ENCODE measurements at places on chromosomes 16 and 17. TPM values are rescaled to one million over a fixed set of nuclear protein-coding genes. Genes with fewer than 3 reads are reported as not detected.

GRCh38 chr17:54899201-54899600, 1.5 kb upstream of the TOM1L1 start:
- no peak for DNase-seq

GRCh38 chr17:10598621-10599020, 49.2 kb upstream of the MYH2 start:
- DNase-seq: no peak

CETP gene
- polyA plus RNA-seq: not detected

KREMEN2 gene
- 0.47 TPM for polyA plus RNA-seq

GRCh38 chr16:20310421-20311395, 16.6 kb downstream of the GP2 start:
- DNase-seq: no peak

Data from small intestine (tissue), 16 donors.